ENCODE measurements at places on chromosomes 16 and 17.

DNA sequence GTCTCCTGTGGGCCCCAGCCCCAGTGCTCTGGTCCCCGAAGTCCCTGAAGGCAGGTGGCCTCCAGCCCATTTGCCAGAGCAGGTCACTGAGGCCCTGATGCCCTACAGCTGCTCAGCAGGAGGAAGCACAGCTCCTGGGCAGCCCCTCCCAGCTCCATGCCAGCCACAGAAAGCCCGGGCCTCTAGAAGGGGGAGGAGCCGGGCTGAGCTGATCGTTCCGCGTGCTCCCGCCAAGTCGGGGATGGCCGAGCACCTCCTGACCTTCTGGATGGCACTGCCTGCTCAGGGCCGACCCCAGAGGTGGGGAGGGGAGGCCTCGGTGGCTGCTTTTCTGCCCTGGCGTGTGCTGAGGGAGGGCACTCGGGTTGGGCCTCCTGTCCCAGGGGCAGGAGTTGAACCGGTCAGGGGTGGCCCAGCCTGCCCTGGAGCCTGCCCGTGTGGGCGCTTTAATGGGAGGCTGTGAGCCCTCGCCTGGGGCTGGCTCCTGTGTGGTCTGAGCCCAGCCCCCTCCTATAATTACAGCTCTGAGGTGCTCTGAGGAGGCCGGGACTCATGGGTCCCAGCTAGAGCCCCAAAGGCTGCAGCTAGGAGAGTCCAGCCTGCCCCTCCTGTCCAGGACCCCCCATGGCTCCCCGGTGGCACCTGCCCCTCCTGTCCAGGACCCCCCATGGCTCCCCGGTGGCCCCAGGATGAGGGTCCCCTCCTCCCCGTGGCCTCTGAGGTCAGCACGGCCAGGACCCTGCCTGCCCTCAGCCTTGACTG is 29.7 kb downstream of the ZFPM1 start:
- H3K4me1 ChIP-seq, result peaks cover 95% of the 10 kb centered on the region
- H3K27me3 ChIP-seq, result peaks cover 42% of the 10 kb centered on the region
- peak; percentile 70 for DNase-seq
- H3K27ac ChIP-seq, result peak overlapping the region; percentile 65

DNA sequence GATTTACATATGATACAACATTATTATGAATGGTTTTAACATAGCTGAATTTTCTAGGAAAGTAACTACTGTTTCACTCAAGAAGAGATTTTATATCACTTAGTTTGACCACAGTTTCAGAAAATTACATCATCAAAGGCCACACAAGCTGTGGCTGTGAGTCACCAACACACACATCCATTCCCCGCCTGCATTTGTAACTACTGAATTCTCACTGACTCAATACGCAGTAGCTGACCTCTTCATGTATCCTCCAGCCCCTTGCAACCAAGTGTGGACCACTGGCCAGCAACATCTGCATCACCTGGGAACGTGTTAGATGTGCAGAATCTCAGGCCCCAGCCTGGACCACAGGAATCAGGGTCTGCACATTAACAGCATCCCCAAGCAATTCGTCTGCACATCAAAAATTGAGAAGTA is 197.6 kb downstream of the XYLT1 start:
- H3K36me3 ChIP-seq, result no peaks in the 10 kb centered on the region
- DNase-seq, result peak; percentile 74
- no peaks in the 10 kb centered on the region for H3K27me3 ChIP-seq

- peak overlapping the region; percentile 65 for H3K27ac ChIP-seq
- DNase-seq, result peak; percentile 46
- peaks cover 10% of the 10 kb centered on the region for H3K36me3 ChIP-seq
- H3K27me3 ChIP-seq, result no peaks in the 10 kb centered on the region
- peaks cover 10% of the 10 kb centered on the region for H3K4me1 ChIP-seq
Measured at GRCh38 chr16:21646721-21647561, 5.5 kb downstream of the IGSF6 start.

DNA sequence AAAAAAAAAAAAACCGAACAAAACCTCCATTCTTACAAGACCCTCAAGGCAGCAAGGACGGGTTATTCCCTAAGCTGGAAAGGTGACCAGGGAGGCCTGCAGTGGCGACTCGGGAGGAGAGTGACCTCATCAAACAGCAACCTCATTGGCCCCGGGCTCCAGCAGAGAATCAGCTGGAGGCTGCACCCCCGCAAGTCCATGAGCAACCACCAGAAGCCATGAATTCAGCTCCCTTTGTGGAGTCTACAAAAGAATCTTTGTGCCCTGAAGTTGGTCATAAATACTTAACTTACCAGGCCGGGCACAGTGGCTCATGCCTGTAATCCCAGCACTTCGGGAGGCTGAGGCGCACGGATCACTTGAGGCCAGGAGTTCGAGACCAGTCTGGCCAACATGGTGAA is 80.9 kb upstream of the CREBBP start:
- peaks cover 16% of the 10 kb centered on the region for H3K36me3 ChIP-seq
- peak overlapping the region; percentile 63 for H3K27ac ChIP-seq
- H3K27me3 ChIP-seq, result no peaks in the 10 kb centered on the region
- DNase-seq, result no peak
- peaks cover 7% of the 10 kb centered on the region for H3K4me1 ChIP-seq
- no peak overlapping the region for H3K4me3 ChIP-seq

DNA sequence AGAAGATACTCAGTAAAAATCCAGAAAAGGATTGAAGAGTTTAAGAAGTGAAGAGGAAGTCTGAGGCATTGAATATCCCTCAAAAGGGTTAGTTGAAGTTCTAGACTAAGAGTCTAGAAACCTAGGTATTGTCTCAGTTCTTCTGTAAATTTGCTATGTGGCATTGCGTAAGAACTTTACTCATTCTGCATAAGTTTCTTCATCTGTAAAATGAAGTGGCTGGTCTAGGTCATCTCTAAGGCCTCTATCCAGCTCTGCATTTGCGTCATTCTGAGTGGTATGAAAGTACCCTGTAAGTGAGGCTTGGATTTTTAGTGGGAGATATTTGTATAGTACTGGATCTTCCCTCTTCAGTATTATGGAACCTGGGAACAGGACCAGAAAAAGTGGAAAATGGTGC is 130.2 kb downstream of the MYO1D start:
- no peaks in the 10 kb centered on the region for H3K4me1 ChIP-seq
- no peak for DNase-seq
- H3K27me3 ChIP-seq, result no peaks in the 10 kb centered on the region
- no peak overlapping the region for H3K27ac ChIP-seq
- no peak overlapping the region for H3K4me3 ChIP-seq
- H3K36me3 ChIP-seq, result no peaks in the 10 kb centered on the region

DNA sequence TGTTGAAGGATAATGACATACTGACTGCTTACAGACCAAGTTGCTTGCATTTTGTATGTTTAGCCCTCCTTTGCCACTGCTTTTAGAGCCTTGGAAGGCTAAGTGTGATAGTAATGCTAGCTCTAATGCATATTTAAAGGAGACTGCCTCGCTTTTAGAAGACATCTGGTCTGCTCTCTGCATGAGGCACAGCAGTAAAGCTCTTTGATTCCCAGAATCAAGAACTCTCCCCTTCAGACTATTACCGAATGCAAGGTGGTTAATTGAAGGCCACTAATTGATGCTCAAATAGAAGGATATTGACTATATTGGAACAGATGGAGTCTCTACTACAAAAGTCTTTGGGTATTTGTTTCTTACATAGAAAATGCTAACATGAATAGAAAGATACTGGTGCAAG is 19.1 kb downstream of the CAPNS2 start:
- H3K27ac ChIP-seq, result no peak overlapping the region
- DNase-seq, result no peak
- peaks cover 4% of the 10 kb centered on the region for H3K36me3 ChIP-seq
- H3K4me1 ChIP-seq, result no peaks in the 10 kb centered on the region
- H3K4me3 ChIP-seq, result no peak overlapping the region

DNA sequence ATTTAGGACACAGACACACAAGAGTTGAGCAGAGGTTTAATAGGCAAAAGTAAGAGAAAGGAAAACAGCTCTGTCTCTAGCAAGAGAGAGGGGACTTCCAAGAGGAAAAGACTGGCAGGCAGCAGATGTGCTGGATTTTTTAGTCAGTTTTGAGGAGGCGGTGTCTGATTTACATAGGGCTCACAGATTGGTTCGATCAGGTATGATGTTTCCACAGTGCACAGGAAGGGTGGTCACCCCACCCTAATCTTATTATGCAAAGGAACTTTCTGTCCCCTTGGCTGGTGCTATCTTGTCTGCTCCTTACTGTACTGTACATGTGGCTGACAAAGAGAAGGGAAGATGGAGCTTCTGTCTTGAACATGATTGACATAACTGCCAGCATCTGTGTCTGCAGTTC is 25.3 kb downstream of the BFAR start:
- no peak for DNase-seq
- peaks cover 4% of the 10 kb centered on the region for H3K4me1 ChIP-seq
- H3K27ac ChIP-seq, result peak overlapping the region; percentile 82
- no peak overlapping the region for H3K4me3 ChIP-seq
- no peaks in the 10 kb centered on the region for H3K27me3 ChIP-seq
- H3K36me3 ChIP-seq, result peaks cover 100% of the 10 kb centered on the region

DNA sequence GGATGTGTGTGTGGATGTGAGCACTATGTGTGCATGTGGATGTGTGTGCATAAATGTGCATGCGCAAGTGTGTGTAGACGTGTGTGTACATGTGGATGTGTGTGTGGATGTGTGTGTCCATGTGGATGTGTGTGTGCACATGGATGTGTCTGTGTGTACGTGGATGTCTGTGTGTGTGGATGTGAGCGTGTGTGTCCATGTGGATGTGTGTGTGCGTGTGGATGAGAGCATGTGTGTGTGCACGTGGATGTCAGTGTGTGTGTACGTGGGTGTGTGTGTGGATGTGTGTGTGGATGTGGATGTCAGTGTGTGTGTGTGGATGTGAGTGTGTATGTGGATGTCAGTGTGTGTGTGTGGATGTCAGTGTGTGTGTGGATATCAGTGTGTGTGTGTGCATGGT is 63.6 kb upstream of the DOC2B start:
- no peaks in the 10 kb centered on the region for H3K27me3 ChIP-seq
- no peak overlapping the region for H3K4me3 ChIP-seq
- peaks cover 27% of the 10 kb centered on the region for H3K36me3 ChIP-seq

GRCh38 chr17:9948928-9949327 is 43.9 kb upstream of the RCVRN start:
- H3K27ac ChIP-seq, result no peak overlapping the region
- no peaks in the 10 kb centered on the region for H3K4me1 ChIP-seq
- DNase-seq, result no peak

GRCh38 chr16:87206646-87207451 is 110.3 kb downstream of the C16orf95 start:
- no peak overlapping the region for H3K4me3 ChIP-seq
- H3K27me3 ChIP-seq, result no peaks in the 10 kb centered on the region
- no peaks in the 10 kb centered on the region for H3K4me1 ChIP-seq
- peak overlapping the region; percentile 42 for H3K27ac ChIP-seq

- peaks cover 31% of the 10 kb centered on the region for H3K4me1 ChIP-seq
- H3K27me3 ChIP-seq, result no peaks in the 10 kb centered on the region
- DNase-seq, result no peak
Measured at GRCh38 chr17:4999430-5000093, 1.8 kb downstream of the KIF1C start.

DNA sequence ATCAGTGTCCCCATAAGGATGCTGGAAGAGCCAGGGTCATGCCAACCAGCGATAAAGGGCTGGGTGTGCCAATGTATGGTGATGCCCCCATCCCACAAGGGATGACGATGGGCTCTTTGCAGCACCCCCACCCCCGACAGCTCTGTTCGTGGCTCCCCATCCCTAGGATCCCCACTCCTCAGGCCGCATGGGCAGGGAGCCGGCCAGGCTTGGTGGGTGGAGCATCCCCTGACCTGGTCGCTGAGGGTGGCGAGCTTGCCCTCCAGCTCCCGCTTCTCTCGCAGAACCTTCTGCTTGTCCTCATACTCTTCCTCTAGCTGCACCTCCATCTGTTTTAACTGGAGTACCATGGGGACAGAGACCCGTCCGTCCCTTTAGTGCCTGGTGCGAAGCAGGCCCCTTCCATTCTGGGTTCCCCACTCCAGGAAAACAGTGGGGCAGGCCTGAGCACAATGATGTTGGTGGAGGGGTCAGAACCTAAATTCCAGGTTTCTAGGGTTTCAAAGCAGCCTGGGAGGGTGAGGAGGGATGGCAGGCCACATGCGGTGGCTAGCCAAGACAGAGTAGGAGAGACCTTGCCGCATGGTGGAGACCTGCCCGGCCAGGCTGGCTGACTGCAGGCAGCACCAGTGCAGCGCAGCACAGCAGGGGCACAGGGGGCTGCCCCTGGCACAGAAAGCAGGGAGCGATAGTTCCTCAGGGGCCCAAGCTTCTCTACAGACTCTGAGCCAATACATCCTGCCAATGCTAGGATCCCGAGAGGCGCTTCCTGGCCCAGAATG is 50.3 kb downstream of the PIPOX start:
- no peaks in the 10 kb centered on the region for H3K27me3 ChIP-seq
- H3K4me3 ChIP-seq, result no peak overlapping the region
- no peak overlapping the region for H3K27ac ChIP-seq
- H3K36me3 ChIP-seq, result peaks cover 100% of the 10 kb centered on the region
- DNase-seq, result no peak

- H3K27me3 ChIP-seq, result no peaks in the 10 kb centered on the region
- no peak overlapping the region for H3K4me3 ChIP-seq
- no peak for DNase-seq
- no peaks in the 10 kb centered on the region for H3K4me1 ChIP-seq
- no peak overlapping the region for H3K27ac ChIP-seq
Measured at GRCh38 chr16:82716361-82716855, 89.6 kb downstream of the CDH13 start.

DNA sequence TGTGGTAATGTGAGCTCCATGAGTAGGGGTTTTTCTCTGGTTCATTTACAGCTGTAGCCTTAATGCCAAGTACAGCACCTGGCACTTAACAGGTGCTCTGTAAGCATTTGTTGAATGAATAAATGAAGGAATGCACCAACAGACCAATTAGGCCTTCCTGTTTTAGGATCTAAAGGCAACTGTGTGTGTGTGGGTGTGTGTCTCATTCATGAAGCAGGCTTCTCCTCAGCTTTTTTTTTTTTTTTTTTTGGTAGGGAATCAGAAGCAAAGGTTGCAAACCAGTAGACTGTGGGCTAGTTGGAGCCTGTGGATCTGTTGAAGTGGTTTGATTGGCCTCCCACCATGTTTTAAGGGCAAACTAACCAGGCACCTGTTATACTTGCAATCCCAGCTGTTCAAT is 48.1 kb downstream of the HS3ST2 start:
- H3K27me3 ChIP-seq, result peaks cover 15% of the 10 kb centered on the region
- H3K27ac ChIP-seq, result no peak overlapping the region
- no peaks in the 10 kb centered on the region for H3K36me3 ChIP-seq

DNA sequence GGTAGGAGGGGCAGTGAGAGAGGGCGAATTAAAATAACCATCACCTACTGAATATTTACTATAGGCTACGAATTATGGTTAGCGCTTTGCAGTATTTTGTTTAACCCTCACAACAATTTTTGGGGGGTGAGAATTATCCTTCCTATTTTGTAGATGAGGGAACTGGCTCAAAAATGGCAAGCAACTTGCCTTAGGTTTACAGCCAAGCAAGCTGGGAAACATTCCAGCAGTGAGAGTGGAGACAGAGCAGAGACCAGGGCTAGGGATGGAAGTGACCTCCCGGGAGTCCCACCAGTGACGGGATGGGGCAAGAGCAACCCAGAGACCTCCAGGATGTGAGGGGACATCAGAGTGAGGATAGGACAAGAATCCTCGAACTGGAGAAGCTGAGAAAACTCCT is 352 bp upstream of the VMO1 start:
- no peaks in the 10 kb centered on the region for H3K36me3 ChIP-seq
- DNase-seq, result peak; percentile 38
- no peak overlapping the region for H3K27ac ChIP-seq
- peaks cover 59% of the 10 kb centered on the region for H3K4me1 ChIP-seq
- H3K4me3 ChIP-seq, result peak overlapping the region; percentile 33
